ENCODE measurements at places on chromosomes 1 and 21.

DNA sequence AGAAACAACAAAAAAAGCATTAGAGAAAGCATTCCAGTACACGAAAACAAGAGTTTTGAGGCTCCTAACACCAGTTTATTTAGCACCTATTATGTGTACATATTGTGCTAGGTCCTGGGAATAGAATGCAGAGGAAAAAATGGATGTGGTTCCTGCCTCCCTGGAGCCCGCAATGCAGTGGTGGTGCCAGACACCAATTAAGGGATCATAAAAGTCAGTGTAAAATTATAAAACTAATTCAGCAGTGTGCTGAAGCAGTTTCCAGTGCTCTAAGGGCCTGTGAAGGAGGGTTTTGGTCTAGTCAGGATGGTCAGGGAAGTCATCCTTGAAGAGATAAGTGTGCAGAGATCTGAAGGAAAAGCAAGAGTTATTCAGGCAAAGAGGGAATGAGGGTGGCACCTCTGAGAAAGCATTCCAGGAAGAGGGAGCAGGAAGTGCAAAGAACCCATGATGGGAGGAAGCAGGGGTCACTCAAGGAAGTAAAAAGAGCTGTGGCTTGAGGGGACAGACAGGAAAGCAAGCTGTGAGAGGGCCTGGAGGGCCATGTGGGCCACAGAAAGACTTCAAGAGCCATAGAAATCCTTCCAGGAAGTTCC is 65.2 kb upstream of the IFNLR1 start:
- DNase-seq = no peak

- DNase-seq = peak; percentile 84
Observed at GRCh38 chr1:221437926-221438325, 304.0 kb downstream of the DUSP10 start.

DNA sequence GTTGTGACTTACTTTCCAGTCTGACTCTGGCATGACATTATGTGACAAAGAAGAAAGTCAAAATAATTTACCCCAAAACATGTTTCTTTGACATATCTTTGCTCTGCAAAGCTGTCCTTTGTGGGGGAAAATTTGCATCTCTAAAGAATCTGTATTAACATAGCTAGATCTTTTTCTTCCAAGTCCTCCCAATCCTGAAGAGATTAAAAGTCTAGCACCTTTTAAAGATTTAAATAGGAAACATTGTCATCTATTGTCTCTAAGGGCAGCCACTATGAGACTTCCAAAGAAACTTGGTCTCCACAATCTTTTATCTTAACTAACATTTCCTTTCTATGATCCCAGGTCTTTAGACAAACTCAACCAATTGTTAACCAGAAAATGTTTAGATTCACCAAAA is 16.0 kb downstream of the LRRC3 start:
- DNase-seq = no peak

DNA sequence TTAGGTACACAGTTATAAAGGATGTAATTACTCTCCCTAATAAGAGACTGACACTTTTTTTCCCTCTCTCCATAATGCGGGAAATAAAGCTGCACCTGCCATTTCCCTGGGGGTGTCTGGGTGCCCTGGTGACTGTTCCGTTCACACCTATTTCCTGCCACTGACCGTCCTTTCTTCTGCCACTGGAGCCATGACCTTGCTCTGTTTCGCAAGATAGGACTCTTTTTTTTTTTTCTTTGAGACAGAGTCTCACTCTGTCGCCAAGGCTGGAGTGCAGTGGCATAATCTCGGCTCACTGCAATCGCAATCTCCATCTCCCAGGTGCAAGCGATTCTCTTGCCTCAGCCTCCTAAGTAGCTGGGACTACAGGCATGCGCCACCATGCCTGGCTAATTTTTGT is 66.1 kb upstream of the SERBP1 start:
- no peak for DNase-seq

GRCh38 chr1:40763742-40764532 is 19.6 kb upstream of the KCNQ4 start:
- no peak for DNase-seq

GRCh38 chr1:198054510-198054909 is 102.3 kb upstream of the NEK7 start:
- no peak for DNase-seq

DNA sequence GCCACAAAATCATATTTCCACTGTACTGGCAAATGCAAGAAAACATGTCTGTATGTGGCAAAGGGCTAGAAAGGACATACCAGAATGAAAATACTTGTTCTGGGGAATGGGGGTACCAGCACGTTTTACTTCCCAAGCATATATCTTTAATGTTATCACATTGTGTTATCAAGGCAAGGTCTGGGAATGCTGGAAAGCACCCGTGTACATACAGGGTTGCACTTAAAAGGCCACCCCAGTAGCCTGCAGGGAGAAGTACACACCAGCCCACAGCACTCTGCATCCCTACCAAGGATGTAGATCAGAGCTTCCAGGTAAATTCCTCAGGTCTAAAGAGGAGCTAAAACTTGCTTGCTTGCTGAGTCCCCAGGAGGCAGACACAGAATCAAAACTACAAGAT is 381.8 kb downstream of the RRAGC start:
- no peak for DNase-seq

DNA sequence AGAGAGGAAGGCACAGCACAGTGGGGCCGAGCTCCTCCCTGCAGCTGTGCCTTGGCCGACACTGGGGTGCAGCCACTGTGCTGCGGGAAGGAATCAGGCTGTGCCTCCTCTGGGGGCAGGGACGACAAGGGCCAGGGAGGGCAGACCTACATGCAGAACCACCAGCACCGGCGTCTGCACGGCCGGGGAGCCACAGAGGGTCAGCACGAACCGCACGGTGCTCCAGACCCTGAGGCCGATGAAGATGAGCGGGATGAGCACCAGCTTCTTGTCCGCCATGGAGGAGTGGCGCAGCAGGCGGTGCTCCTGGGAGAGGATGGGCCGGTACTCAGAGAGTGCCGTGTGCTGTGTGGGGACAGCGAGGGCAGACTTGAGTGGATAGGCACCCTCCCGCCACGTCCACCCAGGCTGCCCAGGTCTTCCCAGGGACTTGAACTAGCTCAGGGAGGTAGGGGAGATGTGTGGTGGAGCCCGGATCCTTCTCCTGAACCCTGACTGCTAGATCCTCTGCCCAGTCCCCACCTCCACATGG is 23.5 kb downstream of the GPR157 start:
- no peak for DNase-seq

- DNase-seq = peak; percentile 19
Observed at GRCh38 chr21:21007606-21008005, 9.4 kb downstream of the NCAM2 start.

DNA sequence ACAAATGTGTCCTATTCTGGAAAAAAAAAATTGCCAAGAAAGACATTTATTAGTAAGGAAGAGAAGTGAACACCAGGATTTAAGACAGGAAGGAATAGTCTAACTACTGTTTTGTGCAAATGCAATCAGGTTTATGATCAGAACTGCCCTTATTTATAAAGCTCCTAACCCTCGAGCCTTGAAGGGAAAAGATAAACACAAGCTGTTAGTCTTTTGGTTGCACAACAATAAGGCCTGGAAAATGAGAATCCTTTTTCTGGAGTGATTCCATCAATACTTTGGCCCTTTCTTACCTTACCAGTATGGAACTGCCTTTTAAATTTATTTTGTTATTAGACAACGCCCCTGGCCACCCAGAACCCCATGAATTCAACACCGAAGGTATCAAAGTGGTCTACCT is 52.9 kb downstream of the SNRPE start:
- peak; percentile 17 for DNase-seq

DNA sequence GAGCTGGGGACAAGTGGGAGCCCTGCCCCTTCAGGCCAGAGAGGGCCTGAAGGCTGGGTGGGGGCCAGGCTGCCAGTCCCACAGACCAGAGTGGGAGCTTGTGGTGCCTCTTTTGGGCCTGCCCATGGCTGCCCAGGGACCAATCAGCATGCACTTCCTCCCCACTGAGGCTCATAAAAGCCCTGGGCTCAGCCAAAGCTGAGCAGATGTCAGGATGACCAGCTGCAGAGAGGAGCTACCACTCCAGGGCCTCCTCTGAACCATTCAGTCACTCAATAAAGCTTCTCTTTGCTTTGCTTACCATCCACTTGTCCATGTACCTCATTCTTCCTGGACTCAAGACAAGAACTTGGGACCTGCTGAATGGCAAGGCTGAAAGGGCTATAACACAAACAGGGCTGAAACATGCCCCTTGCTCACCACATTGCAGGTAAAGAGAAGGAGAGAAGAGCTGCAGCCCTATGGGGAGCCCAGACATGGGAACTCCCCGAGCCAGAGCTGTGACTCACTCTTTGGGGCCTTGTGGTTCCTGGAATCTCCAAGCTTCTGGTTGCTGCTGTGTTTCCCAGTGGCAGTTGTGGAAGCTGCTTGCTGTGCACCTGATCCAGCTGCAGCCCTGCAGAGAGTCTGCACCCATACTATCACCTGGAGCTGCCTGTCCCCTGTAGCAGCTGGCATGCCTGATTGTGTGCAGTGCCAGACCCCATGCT is 82.0 kb downstream of the OLFML3 start:
- peak; percentile 15 for DNase-seq
